ENCODE measurements at places on chromosomes 11 and 22.

- peak; percentile 61 for DNase-seq
Observed at GRCh38 chr11:46006418-46007070, 84.1 kb downstream of the LARGE2 start.

- DNase-seq = no peak
Observed at GRCh38 chr22:45201678-45202332, 38.1 kb downstream of the NUP50 start.

GRCh38 chr11:75760710-75761493, 7.7 kb upstream of the DGAT2 start:
- no peak for DNase-seq

- DNase-seq = no peak
Observed at GRCh38 chr11:110757066-110757465, 44.8 kb upstream of the ARHGAP20 start.

GRCh38 chr11:36142439-36142838, 146.8 kb downstream of the COMMD9 start:
- DNase-seq = no peak

- no peak for DNase-seq
Observed at GRCh38 chr11:27673979-27674663, 26.1 kb downstream of the BDNF start.

- no peak for DNase-seq
Observed at GRCh38 chr22:37428649-37429586, 1.6 kb upstream of the ELFN2 start.

All from bone marrow (tissue), 2 donors.